Hematopoietic multipotent progenitor cell treated with erythropoietin and hydrocortisone succinate and interleukin-3 and kit ligand, for 8 days (in vitro differentiated cells): ENCODE measurements at places on chromosomes 2 and 18.

DNA sequence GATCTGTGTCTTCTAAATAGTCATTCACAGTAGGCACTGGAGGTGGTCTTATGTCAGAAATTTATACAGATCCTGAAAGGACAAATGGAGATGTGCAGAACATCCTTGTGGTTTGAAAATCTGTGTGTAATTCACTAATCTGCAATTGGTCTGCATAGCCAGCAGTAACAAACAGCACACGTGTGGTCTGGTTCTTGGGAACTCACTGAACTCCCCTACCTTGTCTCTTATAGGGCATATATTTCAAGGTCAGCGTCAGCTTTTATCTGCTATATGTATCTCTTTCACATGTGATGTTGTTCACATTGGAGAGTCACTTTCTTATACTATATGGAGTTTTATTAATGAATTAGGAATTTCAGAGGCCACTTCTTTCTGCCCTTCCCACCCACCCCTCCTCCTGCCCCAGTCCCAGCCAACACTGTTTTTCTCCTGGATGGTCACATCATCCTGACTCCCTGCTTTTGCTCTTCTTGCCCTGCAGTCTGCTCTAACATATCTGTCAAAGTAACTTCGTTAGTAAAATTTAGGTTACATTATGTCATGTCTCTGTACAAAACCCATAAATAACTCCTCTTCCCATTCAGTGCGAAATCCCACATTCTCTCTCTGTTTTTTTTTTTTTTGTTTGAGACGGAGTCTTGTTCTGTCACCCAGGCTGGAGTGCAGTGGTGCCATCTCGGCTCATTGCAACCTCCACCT is 35.4 kb upstream of the CABYR start:
- DNase-seq: no peak

DNA sequence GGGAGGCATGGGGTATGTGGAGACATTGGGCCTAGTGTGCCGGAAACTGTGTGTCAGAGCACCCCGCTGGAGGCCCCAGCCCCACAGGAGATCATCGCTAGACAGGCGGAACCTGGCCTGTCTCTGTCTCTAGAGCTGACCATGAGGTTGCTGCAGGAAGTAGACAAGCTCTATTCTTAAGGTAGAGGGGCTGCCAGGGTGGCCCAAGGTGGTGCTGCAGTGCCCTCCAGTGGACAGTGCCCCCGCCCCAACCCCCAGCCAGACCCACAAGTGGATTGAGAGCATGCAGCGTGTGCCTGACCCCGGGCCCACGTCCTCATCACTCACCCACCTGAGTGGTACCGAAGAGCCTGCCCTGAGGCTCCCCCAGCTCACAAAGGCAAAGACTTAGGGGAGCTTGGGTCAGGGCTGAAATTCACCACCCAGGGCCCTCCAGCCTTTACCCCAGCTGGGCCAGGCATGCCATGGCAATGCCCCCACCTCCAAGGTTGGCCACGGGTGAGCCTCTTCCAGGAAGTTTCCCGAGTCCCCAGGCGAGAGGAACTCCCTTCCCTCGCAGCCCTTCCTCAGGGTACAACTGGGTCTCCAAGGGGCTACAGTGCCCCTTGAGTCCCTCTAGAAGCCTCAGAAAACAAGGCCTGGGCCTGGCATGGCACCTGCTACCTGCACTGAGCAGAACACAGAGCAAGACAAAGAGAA is 155.0 kb downstream of the TTC32 start:
- no peak for DNase-seq

DNA sequence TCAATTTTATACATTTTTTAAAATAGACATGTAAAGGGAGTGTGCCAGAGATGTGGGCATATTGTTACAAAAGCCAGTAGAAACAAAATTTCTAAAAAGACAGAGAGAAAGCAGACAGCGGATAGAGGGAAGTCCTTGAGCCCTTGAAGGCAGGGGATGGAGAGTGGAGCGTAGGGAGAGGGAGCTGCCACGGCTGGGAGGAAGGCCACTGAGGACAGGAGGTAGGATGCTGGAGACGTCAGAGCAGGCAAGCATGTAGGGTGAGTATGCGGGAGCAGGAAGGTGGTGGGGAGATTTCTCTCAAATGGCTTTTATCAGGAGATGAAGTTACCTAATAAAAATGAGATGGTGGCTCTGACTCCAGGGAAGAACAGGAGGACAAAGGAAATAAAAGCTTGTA is 24.0 kb upstream of the NCL start:
- no peak for DNase-seq

- DNase-seq: no peak
Measured at GRCh38 chr2:191318037-191318728, 73.0 kb downstream of the MYO1B start.

DNA sequence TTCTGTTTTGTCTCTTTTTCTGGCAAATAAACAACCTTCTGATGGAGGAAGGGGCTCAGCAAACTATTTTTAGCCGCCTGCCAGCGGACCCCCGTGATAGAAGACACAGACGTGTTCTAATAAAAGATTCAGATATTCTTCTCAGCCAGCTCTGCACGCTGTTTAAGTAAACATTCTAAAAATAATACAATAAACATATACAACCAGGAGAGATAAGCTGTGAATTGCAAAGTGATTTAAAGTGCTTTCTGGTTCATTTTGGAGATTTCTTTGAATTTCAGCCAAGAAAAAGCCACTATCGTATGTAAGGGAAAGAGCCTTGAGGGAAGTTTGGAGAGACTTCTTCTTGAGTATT is 201.3 kb downstream of the EPHA4 start:
- no peak for DNase-seq

DNA sequence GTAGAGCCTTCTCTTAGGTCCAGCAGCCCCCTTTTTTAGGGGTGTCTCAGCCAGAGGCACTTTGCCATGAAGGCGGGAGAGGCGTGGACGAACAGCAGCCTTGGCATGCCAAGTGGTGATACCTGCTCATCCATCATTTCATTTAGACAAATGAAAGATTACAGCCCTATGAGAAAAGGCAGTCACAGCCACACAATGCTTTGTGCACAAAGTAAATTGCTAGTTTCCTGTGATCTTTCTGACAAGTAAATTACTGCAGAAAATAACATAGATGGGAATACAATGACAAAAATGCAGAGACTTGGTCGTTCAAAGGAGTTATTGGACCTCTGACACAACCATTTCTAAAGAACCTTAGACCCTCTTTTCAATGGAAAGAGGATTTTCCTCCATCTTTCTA is 94.9 kb downstream of the RND3 start:
- DNase-seq: no peak

DNA sequence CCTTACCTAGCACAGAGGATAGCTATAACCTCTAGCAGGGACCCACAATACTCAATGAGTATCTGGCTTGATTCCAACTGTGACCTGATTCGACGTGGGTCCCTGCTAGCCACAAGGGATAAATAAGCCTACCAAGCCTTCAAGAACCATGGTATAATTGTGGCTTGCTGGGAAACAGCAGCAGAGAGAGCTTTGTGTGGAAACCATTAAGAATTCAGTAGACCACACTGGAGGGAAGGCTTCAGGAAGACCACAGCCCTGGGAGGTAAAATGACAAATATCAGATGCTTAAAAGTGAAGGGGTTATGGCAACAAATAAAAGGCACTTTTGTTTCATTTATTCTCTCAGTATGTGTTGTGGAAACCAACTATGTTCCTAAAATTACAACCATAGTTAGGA is 82.6 kb upstream of the WIPF1 start:
- DNase-seq: no peak

DNA sequence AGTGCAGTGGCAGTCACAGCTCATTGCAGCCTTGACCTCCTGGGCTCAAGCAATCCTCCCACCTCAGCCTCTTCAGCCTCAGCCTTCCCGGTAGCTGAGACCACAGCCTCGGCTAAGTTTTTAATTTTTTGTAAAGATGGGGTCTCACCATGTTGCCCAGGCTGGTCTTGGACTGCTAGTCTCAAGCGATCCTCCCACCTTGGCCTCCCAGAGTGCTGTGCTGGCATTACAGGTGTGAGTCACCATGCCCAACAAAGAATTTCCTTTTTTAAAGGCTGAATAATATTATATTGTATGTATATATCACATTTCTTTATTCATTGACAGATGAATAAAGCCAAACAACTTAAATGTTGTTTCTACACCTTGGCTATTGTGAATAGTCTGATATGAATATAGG is 42.5 kb downstream of the MOB4 start:
- DNase-seq: no peak

DNA sequence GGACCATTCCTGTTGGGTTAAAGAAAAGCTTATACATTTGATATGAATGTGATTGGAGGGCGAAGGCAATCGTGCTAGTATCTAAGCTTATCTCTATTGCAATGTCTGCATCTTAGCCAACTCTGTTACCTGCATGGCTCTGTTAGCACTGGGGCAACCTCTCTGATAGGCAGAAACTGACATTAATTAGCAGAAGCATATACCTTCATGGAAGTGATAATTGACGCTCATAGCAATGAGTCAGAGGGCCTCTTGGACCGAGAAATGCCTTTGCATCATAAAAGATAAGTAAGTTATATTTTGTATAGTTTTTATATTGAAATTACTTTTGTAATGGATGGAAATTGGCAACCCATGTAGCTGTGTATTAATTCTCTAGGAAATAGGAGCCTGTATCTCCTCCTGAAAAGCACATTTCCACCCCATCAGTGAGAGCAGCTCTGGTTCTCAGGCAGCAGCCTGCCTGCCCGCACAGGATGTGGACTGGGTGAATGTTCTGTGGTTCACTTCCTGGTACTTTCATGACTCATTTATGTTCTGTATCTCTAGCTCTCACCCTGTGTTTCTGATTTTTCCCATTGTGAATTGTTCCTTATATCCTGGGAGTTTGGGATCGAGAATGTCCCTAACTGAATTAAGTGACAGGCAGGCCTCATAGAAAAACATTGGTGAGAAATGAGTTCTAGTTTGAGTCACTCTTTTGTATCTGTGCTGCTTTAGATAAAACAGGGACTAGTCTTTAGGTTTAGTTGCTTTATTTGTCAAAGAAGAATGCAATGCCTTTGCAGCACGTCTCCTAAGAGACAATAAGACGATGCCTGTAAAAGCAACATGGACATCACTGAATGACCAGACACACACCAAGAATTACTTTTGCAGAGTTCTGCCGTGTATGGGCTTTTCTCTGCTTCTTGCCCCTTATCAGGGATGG is 344.9 kb downstream of the DCDC2C start:
- no peak for DNase-seq

DNA sequence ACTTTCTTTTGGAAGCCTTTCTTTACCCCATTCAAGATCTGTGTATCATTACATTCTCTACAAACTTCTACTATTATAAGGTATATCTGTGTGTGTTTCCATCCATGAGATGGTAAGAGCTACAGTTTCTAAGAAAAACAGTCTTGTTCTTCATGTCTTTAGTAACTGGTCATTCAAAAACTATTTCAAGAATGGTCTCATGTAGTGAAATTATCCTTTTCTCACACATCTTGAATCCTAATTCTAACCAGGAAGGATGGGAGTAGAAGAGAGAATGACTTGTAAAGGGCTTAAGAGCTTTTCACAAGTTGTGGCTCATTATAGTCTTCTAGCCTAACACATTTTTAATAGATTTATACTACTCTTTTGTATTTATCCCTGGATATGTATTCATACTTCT is 47.3 kb downstream of the ROCK1 start:
- DNase-seq: no peak

- no peak for DNase-seq
Measured at GRCh38 chr2:1256632-1257324, 156.5 kb upstream of the TPO start.

- DNase-seq: no peak
Measured at GRCh38 chr18:38494065-38494464, 928.5 kb upstream of the CELF4 start.

DNA sequence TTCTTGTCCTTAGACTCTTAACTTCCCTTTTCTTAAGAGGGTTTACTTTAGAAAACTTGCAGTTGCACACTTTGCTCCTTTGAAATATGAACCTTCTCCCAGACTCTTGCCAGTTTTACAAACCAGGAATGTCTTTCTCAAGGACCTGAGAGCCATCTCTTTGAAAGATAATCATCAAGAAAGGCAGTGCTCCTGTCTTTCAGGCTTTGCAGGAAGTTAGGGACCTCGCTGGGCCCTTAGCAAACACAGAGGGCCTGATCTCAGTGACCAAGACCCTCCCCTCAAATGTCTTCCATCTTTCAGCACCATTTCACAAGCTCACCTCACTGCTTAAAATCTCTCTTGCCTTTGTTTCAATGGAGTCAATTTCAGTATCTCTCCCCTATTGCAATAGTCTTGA is 32.0 kb upstream of the NYAP2 start:
- DNase-seq: no peak

- no peak for DNase-seq
Measured at GRCh38 chr2:127437781-127438726, 19.8 kb downstream of the PROC start.

DNA sequence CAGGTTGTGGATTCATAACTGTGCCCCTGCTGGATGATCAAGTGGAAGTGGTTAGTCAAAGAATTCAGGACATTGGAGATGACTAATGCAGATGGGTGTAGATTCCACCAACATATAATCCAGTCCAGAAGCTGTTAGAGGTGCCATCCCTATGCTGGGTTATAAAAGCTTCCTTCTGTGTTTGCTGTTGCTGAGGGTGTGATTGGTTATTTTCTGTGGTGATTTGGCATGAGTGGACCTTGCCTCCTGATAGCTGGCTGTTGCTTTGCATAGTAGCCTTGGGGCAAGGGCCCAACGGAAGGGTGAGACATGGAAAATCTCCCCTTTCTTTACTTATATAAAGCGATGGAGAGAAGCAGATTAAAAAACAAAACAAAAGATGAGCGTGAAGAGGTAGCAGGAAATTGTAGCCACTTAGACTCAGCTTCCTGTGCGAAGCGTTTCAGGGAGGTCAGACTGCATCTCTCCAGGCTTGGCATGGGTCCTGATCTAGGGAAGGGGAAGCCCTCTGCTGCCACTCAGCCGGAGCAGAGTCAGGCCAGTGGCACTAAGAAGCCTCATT is 190.4 kb downstream of the FMNL2 start:
- no peak for DNase-seq

GRCh38 chr2:96533292-96534073 is 3.1 kb upstream of the ARID5A start:
- DNase-seq: no peak

DNA sequence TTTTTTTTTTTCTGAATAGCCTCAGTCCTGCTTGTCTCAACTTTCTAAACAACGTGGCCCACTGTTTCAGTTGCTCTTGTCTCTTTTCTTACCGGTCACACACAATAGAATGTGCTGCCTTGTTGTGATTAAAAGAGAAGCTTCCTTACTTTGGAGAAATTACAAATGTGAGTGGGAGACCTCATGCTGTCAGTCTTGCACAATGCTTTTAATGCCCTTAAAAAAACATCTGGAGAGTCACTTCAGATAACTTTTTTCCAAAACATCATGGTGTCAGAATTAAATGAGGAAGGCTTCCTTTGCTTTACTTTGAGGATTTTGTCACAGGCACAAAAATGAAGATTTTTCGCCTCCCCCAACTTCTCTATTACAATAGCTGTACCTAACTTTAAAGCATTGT is 37.7 kb downstream of the LHCGR start:
- DNase-seq: no peak

GRCh38 chr18:79485788-79486355 is 90.1 kb downstream of the NFATC1 start:
- no peak for DNase-seq

GRCh38 chr2:212811036-212811805 is 272.6 kb upstream of the ERBB4 start:
- DNase-seq: peak; percentile 20

- DNase-seq: no peak
Measured at GRCh38 chr2:46297546-46298271, 502 bp downstream of the EPAS1 start.
